Kidney (tissue), 22 donors: ENCODE measurements at places on chromosomes 6 and 20. TPM values are rescaled to one million over a fixed set of nuclear protein-coding genes. Genes with fewer than 3 reads are reported as not detected.

Gene FNDC11
- 1.6 TPM for total RNA-seq

Gene TEAD3
- total RNA-seq: 18.0 TPM

Gene CRISP2
- not detected for total RNA-seq

Gene C20orf144
- 0.16 TPM for total RNA-seq

GRCh38 chr6:9710574-9710973, 704.3 kb downstream of the TFAP2A start:
- DNase-seq: no peak
- H3K36me3 ChIP-seq: no peaks in the 10 kb centered on the region
- H3K4me3 ChIP-seq: no peak overlapping the region
- H3K27me3 ChIP-seq: no peaks in the 10 kb centered on the region
- no peak overlapping the region for H3K27ac ChIP-seq

- DNase-seq: no peak
- H3K27me3 ChIP-seq: no peaks in the 10 kb centered on the region
- H3K4me1 ChIP-seq: no peaks in the 10 kb centered on the region
- H3K27ac ChIP-seq: no peak overlapping the region
Measured at GRCh38 chr20:47859278-47859677, 74.0 kb upstream of the SULF2 start.

- H3K36me3 ChIP-seq: no peaks in the 10 kb centered on the region
- no peaks in the 10 kb centered on the region for H3K27me3 ChIP-seq
- peak; percentile 32 for DNase-seq
- H3K4me3 ChIP-seq: no peak overlapping the region
Measured at GRCh38 chr20:5973172-5973571, 22.7 kb downstream of the MCM8 start.

GRCh38 chr6:71977884-71978283, 91.5 kb downstream of the RIMS1 start:
- H3K27me3 ChIP-seq: no peaks in the 10 kb centered on the region
- H3K27ac ChIP-seq: no peak overlapping the region
- no peaks in the 10 kb centered on the region for H3K4me1 ChIP-seq
- no peak overlapping the region for H3K4me3 ChIP-seq
- peak; percentile 29 for DNase-seq

GRCh38 chr20:20836836-20837235, 124.4 kb upstream of the RALGAPA2 start:
- H3K36me3 ChIP-seq: no peaks in the 10 kb centered on the region
- no peaks in the 10 kb centered on the region for H3K4me1 ChIP-seq
- no peaks in the 10 kb centered on the region for H3K27me3 ChIP-seq
- H3K4me3 ChIP-seq: no peak overlapping the region
- H3K27ac ChIP-seq: no peak overlapping the region

GRCh38 chr6:57162028-57162427, 10.1 kb upstream of the BAG2 start:
- H3K36me3 ChIP-seq: peaks cover 6% of the 10 kb centered on the region
- H3K27ac ChIP-seq: no peak overlapping the region
- DNase-seq: no peak
- H3K27me3 ChIP-seq: no peaks in the 10 kb centered on the region

- no peak overlapping the region for H3K4me3 ChIP-seq
- peak; percentile 55 for DNase-seq
- H3K27ac ChIP-seq: no peak overlapping the region
- H3K27me3 ChIP-seq: no peaks in the 10 kb centered on the region
- H3K36me3 ChIP-seq: no peaks in the 10 kb centered on the region
Measured at GRCh38 chr6:53581856-53582255, 37.0 kb upstream of the GCLC start.

DNA sequence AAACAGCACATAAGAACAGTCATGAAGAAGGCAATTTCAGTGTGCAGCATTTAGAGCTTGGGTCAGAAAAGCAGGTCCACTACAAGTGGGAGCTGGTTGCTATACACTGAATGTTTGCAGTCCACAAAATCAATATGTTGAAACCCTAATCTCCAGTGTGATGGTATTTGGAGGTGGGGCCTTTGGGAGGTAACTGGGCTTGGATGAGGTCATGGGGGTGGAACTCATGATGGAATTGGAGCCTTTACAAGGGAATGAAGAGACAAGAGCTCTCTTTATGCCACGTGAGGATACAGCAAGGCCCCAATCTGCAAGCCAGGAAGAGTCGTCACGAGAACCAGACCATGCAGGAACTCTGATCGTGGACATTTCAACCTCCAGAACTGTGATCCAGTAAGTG, 216.7 kb upstream of the SLC35B3 start:
- no peak for DNase-seq
- no peaks in the 10 kb centered on the region for H3K27me3 ChIP-seq
- no peak overlapping the region for H3K27ac ChIP-seq
- H3K4me3 ChIP-seq: no peak overlapping the region
- no peaks in the 10 kb centered on the region for H3K4me1 ChIP-seq

- no peaks in the 10 kb centered on the region for H3K4me1 ChIP-seq
- no peak overlapping the region for H3K4me3 ChIP-seq
- H3K36me3 ChIP-seq: no peaks in the 10 kb centered on the region
- H3K27me3 ChIP-seq: no peaks in the 10 kb centered on the region
- DNase-seq: no peak
Measured at GRCh38 chr6:4510906-4511640, 265.1 kb upstream of the CDYL start.

DNA sequence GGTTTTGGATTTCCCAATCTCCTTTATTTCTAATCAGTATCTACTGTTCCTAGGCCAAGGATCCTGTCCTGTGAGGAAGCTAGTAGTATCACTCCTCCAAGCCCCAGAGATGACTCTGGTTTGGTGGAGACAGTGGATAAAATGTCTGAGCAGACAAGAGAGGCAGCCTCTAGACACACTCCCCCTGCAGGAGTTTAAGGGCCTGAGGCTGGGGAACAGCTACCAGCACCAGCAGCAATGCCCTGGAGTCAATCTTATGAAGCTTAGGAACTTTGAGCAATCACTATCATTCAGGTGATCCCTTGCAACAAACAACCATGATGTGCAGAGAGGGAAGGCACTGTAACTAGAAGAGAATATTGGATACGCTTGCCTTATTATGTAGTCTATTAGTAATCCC, 384.7 kb upstream of the ID4 start:
- H3K27ac ChIP-seq: no peak overlapping the region
- peaks cover 15% of the 10 kb centered on the region for H3K4me1 ChIP-seq
- H3K36me3 ChIP-seq: no peaks in the 10 kb centered on the region
- no peaks in the 10 kb centered on the region for H3K27me3 ChIP-seq

DNA sequence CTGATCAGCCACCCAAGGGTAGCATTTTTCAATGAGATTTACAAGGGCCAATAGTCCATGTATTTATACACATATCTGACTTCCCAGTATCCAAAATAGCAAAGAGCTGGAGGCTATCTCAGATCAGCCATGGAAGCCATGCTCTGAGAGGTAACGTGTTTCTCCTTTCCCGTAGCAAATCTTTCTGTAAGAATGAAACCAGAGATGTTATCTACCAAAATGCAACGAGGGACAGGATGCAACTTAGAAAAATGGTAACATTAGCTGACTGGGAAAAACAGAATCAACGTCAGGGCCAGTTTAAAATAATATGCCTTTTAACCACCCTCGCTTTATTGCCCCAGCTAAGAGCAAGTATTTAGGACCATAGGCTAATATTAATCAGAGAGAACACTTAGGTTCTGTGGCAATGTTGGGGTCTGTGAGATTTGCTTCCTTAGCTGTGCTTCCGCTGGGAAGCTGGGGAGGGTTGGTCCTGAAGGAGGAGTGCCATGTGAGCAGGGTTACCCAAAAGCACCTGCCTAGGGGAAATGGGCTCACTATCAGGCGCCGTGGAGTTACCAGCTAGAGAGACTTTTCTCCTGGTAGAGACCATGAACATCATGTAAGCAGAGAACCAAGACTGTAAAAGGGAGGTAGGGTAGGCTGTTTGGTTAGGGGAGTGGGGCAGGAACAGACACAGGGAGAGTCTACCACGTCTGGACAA, 1.2 kb downstream of the ZNF831 start:
- H3K4me3 ChIP-seq: no peak overlapping the region
- DNase-seq: no peak
- no peak overlapping the region for H3K27ac ChIP-seq
- H3K27me3 ChIP-seq: no peaks in the 10 kb centered on the region
- H3K4me1 ChIP-seq: no peaks in the 10 kb centered on the region

- no peaks in the 10 kb centered on the region for H3K36me3 ChIP-seq
- no peaks in the 10 kb centered on the region for H3K4me1 ChIP-seq
Measured at GRCh38 chr20:13844296-13844695, 59.5 kb downstream of the NDUFAF5 start.

- H3K27me3 ChIP-seq: no peaks in the 10 kb centered on the region
- peaks cover 4% of the 10 kb centered on the region for H3K4me1 ChIP-seq
- H3K36me3 ChIP-seq: no peaks in the 10 kb centered on the region
- no peak for DNase-seq
- H3K27ac ChIP-seq: no peak overlapping the region
Measured at GRCh38 chr20:35604449-35604747, 11.2 kb upstream of the SPAG4 start.

- no peaks in the 10 kb centered on the region for H3K36me3 ChIP-seq
- no peak for DNase-seq
Measured at GRCh38 chr6:15267221-15267620, 21.4 kb downstream of the JARID2 start.

DNA sequence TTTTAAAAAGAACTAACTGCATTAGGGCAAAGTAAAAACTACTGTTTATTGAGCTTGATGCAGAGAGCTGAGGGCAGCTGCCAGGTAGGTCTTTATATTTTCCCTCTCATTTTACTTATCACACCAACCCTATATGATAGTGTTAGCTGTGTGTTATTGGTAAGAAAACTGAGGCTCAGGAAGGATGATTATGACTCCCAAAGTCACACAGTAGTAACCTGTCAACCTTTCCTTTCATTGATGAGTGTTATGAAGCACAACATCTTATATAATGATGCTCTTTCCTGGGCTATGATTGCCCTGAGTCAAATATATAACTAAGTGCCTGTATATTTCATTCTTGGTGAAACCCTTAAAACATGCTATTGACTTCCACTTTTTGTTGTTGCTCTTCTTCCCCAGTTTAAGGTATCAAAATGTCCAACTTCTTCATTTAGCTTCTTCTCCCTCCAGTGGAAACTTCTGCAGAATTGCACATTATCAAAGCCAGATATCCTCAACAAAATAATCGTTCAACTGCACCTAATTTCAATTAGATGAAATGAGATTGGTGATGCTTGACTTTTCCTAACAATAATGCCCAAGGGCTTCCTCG, 8.1 kb downstream of the GFOD1 start:
- DNase-seq: no peak
- no peak overlapping the region for H3K4me3 ChIP-seq
- H3K36me3 ChIP-seq: no peaks in the 10 kb centered on the region

DNA sequence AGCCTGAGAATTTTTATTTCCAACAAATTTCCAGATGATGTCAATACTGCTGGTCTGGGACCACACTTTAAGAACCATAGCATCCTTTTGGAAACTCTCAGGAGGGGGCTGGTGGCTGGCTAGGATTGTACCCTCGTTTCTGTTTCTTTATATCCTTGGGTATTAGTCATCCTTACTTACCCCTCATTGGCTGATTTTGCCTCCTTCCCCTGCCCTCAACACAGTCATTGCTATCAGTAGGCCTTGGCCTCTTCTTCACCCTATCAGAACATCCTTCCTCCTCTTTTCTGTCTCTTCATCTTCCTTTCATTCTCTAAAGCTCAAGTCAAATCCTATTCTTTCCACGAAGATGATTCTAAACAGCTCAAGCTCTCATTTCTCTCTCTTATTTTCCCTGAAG, 148.5 kb downstream of the ELOVL4 start:
- no peaks in the 10 kb centered on the region for H3K36me3 ChIP-seq
- no peak overlapping the region for H3K4me3 ChIP-seq

GRCh38 chr6:5540370-5540769, 279.1 kb downstream of the FARS2 start:
- no peak overlapping the region for H3K27ac ChIP-seq
- DNase-seq: no peak
- no peak overlapping the region for H3K4me3 ChIP-seq
- H3K27me3 ChIP-seq: no peaks in the 10 kb centered on the region
- H3K4me1 ChIP-seq: no peaks in the 10 kb centered on the region
- no peaks in the 10 kb centered on the region for H3K36me3 ChIP-seq

DNA sequence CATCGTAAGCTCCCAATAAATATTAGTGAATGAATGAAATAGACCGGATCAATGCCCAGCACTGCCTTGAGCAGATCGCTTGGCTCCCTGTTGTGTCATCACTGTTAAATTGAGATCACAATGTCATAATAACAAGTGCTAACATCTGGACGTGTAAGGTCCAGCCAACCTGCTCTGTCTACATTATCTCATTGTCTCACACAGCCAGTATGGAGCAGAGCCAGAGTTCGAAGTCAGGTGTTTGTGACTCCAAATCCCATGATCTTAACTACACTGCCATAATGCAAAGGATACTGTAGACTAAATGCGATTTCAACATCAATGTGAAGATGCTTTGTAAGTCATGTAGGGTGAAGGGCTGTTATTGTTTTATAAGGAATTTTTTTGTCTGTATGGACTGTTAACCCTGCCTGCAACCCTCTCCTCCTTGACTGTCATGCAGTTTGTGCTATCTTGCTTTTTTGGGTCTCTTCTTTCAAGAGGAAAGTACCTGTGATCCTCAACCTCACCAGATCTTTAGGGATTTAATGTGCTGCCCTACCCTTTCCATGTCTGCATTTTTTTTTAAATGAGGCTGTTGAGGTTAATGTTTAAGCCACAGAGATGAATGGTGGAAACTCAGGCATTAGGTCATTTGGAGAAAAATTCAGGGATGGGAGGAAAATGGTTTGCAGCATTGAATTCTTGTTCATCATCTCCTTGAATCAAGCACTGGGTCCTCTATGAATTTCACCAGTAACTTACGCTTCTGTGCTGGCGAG, 49.0 kb upstream of the OCSTAMP start:
- H3K27me3 ChIP-seq: no peaks in the 10 kb centered on the region
- peak overlapping the region; percentile 18 for H3K27ac ChIP-seq
- no peaks in the 10 kb centered on the region for H3K36me3 ChIP-seq

DNA sequence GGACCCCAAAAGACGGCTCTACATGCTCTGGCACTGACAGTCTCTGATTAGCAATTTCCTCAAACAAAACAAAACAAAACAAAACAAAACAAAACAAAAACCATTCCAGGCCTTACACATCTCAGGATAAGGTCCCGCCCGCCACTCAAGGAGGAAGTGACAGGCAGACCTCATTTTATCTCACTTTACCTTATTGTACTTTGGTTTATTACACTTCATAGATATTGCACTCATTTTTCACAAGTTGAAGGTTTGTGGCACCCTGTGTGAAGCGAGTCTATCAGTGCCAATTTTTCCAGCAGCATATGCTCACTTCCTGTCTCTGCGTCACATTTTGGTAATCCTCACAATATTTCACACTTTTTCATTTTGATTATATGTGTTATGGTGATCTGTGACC, 15.2 kb downstream of the ZBP1 start:
- H3K27ac ChIP-seq: no peak overlapping the region
- DNase-seq: no peak
- no peaks in the 10 kb centered on the region for H3K4me1 ChIP-seq
- H3K4me3 ChIP-seq: no peak overlapping the region
- H3K36me3 ChIP-seq: no peaks in the 10 kb centered on the region
- H3K27me3 ChIP-seq: no peaks in the 10 kb centered on the region

- H3K36me3 ChIP-seq: no peaks in the 10 kb centered on the region
- no peak for DNase-seq
- no peaks in the 10 kb centered on the region for H3K4me1 ChIP-seq
- H3K27ac ChIP-seq: no peak overlapping the region
Measured at GRCh38 chr6:13689511-13690256, 22.0 kb downstream of the RANBP9 start.

- no peaks in the 10 kb centered on the region for H3K36me3 ChIP-seq
- H3K4me1 ChIP-seq: no peaks in the 10 kb centered on the region
- no peak for DNase-seq
- no peak overlapping the region for H3K27ac ChIP-seq
- H3K4me3 ChIP-seq: no peak overlapping the region
Measured at GRCh38 chr6:12913201-12913600, 196.6 kb downstream of the PHACTR1 start.

- H3K4me1 ChIP-seq: no peaks in the 10 kb centered on the region
- H3K27me3 ChIP-seq: no peaks in the 10 kb centered on the region
- H3K4me3 ChIP-seq: no peak overlapping the region
Measured at GRCh38 chr6:16474772-16475493, 236.5 kb downstream of the GMPR start.
